ENCODE measurements at places on chromosomes 7 and 10.

GRCh38 chr10:118459642-118460193 is 117.6 kb upstream of the FAM204A start:
- DNase-seq: peak; percentile 15

DNA sequence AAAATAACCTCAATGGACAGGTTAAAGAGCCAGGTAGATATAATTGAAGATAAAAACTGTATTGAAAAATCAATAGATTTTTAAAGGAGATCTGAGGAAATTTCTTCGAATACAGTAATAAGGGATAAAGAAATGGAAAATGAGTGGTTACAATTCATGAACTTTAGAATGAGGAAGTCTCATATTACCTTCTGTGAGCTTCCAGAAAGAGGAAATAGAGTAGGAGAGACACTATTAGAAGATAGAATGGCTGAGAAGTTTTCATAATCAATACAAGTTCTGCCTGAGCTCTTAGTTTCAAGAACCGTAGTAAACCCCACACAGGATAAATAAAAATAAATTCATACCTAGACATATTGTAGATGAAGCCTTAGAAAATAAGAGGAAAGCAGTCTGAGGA is 11.5 kb downstream of the SDK1 start:
- DNase-seq: no peak

DNA sequence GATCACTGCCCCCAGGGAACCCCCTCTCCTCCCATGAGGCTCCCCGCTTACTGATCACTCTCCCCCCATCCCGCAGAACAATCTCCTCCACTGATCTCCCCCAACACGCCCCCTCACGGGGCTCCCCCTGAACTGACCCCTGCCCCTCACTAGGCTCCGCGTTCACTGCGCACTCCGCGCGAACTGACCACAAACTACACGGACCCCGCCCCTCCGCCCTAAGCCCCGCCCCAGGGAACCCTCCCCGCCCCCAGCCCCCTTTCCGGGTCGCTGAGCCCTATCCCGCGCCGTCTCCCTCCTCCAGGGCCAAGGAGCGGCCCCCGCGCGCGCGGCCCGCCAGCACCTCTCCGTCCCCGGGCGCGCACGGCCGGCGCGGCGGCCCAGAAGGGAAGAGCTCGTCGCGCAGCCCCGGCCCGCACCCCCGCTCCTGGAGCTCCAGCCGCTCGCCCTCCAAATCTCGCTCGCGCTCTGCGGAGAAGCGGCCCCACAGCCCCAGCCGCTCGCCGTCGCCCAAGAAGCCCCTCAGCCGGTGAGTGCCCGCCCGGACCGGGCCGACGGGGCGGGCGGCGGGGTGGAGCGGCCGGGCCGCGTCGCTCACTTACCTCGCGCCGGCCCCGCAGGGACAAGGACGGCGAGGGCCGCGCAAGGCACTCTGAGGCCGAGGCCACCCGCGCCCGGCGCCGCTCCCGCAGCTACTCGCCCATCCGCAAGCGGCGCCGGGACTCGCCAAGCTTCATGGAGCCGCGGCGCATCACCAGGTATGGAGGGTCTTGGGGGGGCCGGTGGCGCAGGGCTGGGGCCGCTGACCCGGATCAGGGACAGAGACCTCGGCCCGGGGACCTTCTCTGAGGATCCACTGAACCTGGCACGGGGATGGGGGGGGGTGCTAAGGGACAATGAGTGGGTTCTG is 19.9 kb upstream of the HSPB1 start:
- no peak for DNase-seq

- peak; percentile 94 for DNase-seq
Measured at GRCh38 chr10:102673819-102674511, 29.7 kb downstream of the TRIM8 start.

DNA sequence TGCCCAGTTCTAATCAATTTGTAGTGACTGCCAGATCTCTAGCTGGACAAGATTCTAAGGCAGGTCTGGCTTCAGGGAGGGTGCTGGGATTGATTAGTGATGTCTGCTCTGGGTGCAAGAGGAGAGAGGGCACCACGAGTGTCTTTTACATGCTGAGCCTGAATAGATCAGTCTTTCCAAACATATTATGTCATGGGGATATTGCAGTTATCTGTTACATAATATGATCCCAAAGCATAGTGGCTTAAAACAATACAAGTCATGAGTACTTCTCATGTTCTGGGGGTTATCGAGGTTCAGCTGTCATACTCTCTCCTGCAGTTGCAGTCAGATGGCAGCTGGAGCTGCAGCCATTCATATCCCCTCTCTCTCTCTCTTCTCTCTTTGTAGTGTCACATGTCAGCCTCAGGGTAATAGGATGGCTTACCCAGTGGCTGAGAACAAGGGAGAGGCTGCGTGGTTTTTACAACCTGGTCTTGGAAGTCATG is 26.0 kb downstream of the SLC29A3 start:
- no peak for DNase-seq

DNA sequence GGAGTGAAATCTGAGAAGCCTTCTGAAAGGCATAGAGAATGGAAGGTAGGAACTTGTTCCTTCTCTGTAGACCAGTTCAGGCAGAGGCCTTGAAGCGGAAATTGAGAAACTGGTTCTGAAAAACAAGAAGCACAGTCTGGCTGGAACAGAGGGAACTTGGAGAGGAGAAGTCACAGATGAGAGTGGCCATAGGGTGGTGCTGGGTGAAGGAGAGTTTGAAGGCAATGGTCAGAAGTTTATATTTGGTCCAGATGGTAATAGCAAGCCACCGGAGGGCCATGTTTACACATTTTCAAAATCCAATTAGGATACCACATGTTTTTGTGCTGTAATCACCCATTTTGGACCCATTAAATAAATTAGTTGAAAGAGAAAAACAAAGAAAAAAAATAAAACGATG is 692.5 kb downstream of the INHBA start:
- DNase-seq: no peak

DNA sequence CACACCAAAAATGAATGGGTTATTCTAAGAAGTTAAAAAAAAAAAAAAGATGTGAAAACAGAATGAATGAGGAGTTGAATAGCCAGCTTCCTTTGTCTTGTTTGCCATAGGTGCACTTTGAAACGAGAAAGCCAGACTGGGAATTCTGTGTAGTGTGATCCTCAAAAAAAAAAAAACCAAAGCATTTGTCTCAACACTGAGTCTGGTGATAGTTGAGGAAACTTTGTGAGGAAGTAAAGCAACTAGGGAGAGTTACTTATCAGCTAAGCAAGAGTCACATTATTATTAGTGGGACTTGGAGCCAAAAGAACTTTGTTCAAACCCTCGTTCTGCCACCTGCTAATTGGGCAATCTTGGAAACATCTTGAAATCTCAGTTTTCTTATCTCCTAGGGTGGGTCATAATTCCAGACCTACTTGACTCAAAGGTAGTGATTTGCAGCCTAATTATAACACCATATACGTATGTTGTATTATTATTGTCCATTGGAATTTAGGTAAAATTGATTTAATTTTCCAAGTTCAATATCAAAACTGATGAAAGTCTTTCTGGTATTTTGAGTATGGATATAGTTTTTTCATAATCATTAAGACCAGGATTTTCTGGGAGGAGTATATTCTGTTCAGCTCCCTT is 99.8 kb upstream of the GJD4 start:
- DNase-seq: no peak

DNA sequence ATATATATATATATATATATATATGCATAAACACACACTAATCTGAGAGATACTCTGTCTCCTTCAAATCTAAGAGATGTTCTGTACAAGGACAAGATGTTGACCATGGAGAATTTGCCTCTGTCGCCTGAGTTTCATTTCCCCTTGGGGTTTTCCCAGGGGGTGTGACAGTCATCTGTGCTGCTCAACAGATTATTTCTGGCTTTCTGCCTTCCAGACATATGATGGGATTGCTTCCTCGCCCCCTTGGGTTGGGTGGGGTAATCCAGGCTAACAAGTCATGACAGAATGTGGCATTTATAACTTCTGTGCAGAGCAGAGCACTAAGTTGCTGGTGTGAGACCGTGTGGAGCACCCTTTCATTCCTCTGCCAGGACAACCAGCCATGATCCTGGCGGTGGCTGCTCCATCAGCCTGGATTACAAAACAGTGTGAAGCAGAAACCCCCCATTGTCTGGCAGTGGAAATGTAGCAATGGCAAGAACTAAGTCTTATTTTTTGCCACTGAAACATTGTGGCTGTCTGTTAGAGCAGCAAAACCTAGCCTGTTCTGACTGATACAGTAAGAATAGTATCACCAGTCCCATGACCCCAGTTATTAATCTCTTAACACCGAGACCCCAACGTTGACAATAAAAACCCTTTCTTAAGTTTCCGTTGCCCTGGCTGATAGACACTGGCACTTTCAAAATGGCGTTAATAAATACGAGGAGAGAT is 13.7 kb upstream of the USP6NL start:
- peak; percentile 31 for DNase-seq

DNA sequence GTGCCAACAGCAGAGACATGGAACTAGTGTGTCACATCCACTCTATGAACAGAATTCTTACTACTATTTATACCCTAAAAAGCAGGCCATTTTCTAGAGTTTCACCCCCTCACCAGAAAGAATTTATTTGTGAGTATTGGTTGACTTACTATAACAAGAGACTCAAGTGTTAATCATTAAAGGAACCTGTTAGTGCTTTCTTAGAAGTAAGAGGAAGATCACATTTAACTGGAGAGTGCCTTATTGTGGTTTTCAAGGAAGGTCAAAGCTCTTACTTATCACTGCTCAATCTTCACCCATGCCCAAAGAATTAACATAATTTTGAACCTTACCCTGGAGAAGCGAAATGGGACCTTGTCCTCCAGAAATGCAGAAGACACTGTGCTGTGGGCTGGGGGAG is 169.3 kb upstream of the PRSS1 start:
- no peak for DNase-seq
